ENCODE measurements at places on chromosomes 6 and 20.

DNA sequence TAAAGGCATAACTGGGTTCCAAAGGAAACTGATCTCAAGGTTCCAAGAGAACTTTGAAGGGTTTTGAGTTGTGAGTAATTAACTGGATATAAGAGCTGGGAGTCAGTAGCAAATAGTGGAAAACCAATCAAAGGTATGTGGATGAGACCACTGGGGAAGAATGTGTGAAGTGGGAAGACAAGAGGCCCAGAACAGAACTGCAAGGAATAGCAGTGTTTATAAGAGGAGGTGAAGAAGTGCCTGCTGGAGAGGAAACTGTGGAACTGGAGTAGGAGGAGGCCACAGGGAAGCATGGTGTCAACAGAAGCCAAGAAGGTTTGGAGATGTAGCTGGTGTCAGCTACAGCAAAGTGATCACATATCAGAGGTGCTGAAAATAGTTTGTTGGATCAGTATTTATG, 18.7 kb upstream of the HDAC2 start:
- no peak for DNase-seq

GRCh38 chr6:87936065-87936464, 111.6 kb upstream of the SPACA1 start:
- peak; percentile 6 for DNase-seq

DNA sequence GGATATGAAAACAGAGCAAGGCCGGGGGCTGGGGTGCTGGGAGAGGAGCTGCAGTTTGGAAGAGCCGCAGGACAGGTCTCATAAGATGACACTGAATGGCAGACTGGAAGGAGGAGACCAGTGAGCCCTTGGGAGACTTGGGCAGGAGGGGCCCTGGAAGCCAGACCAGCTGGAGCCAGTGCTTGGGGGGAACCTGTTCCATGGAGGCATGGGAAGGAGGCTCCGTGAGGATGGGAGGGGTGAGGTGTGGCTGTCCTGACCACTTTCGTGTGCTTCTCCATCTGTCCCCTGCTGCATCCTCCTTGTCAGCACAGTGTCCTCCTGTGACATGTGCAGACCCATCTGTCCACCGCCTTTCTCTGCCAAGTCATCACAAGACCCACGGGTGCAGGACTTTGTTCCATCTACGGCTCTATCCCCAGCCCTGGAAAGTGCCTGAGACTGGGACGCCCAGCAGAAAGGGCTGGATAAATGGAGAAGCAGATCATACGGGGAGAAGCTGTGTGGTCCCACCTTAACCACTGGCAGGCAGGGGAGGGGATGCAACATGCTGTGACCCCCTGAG, 84.8 kb upstream of the MPC1 start:
- no peak for DNase-seq

- DNase-seq = no peak
These were observed 61.9 kb upstream of the OPRM1 start for GRCh38 chr6:153976921-153977693.

- no peak for DNase-seq
These were observed 5.2 kb downstream of the TEAD3 start for GRCh38 chr6:35491558-35492257.

- no peak for DNase-seq
These were observed 191.6 kb upstream of the MCHR2 start for GRCh38 chr6:100185615-100186014.

- no peak for DNase-seq
These were observed 15.5 kb downstream of the GNAS-AS1 start for GRCh38 chr20:58835231-58835630.

DNA sequence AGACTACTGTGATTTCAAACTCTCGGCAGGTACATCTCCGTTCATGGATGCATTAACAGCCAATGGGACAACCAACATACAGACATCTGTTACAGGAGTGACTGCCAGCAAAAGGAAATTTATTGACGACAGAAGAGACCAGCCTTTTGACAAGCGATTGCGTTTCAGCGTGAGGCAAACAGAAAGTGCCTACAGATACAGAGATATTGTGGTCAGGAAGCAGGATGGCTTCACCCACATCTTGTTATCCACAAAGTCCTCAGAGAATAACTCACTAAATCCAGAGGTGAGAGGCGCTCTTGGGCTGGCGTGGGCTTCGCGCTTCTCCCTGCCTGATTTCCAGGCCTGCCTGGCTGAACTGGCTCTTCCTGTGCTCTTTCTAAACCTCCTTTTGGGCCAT, 68.4 kb downstream of the RPP40 start:
- no peak for DNase-seq

- peak; percentile 36 for DNase-seq
These were observed 1.0 kb downstream of the GMEB2 start for GRCh38 chr20:63625771-63626423.

GRCh38 chr6:49553384-49553783, 2.9 kb downstream of the C6orf141 start:
- no peak for DNase-seq

Data from GM23338 (cell line).